ENCODE measurements at places on chromosomes 7 and 10.

- DNase-seq: no peak
Observed at GRCh38 chr10:133617196-133617595, 9.4 kb downstream of the FRG2B start.

GRCh38 chr10:73865459-73866442 lies 8.6 kb downstream of the CAMK2G start:
- DNase-seq: no peak

GRCh38 chr7:38306171-38306570 lies 32.7 kb upstream of the TARP start:
- no peak for DNase-seq

DNA sequence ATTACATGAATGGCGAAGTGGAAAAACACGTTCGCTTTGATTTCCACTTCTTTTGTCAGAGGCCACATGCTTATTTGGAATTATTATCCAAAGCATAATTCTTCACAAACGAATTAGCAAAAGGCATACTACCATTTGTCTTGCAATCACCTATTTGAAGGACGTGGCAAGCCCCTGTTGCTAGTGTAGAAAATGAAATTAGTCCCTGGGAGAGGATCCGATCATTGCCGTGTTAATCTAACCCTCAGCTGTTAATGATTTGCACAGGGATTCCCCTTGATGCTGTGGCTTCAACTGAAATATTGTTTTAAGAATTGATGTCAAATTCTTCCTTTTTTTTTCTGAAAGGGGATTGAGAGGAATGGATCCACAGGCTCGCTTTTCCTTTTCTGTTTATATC lies 4.6 kb downstream of the AGMO start:
- no peak for DNase-seq

- DNase-seq: no peak
Observed at GRCh38 chr10:78471326-78471722, 437.7 kb downstream of the RPS24 start.

DNA sequence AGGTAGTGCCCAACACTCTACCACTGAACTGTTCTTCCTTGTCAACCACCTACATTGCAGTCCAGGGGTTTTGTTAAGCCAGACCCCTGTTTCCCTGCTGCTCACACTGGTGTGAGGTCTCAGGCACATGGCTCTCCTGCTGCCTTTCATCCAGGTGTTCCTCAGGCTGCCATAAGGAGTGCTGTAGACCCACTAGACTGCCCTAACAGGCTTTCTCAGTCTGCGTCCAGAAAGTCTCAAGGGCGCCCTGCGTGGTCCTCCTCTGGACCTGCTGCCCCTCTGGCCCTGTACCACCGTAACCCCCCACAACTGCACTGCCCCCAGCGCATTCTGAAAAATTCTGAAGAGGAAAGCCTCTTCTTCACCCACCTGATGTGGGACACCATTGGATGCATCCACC lies 225.7 kb upstream of the ANKRD30A start:
- no peak for DNase-seq

DNA sequence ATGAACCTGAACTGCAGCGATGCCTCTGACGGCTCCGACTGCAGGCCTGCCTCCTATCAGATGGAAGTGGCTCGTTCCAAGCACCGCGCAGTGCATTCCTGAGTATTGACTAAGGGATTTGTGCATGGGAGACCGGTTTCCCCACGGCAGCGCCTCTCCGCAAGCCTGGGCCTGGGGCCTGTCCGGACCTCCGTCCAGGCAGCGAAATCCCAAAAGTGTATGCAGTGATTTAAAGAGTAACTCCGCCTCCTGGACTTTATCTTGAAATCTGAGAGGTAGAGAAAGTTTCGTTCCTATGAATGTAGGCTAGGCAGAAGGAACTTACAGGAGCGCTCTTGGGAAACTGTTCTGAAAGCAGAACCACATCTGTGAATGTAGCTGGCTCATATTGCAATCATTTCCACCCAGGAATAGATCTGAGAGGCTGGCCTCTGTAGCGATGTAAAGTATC lies 106.2 kb upstream of the CELF2 start:
- no peak for DNase-seq

DNA sequence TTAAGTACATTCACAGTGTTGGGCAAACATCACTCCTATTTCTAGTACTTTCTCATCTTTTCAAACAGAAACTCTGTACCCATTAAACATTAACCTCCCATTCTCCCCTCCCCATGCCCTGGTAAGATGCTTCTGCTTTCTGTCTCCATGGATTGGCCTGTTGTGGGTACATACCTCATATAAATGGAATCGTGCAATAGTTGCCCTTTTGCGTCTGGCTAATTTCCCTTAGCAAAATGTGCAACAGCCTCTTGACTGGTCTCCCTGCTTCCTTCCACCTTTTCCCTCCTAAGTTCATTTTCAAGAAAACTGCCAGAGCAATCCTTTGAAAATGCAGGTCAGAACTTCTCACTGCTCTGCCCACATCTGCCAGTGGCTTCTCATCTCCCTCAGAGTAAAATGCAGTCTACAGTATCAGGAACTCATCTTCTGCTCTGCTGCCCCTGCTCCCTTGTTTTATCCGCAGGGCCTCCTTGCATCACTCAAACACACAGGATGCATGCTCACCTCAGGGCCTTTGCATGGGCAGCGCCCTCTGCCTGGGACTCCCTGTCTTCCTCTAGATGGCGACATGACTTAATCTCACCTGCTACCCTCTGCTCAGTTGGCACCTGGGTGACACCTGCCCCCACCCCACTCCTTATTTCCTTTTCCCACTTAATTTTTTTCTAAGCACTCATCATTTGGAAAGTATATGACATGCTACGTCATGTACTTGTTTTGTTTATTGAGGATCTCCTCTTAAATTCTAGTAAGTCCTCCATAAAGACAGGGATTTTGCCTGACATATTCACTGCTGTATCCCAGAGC lies 44.3 kb upstream of the ECHDC3 start:
- no peak for DNase-seq

GRCh38 chr10:15531927-15532722 lies 161.0 kb upstream of the FAM171A1 start:
- DNase-seq: no peak

DNA sequence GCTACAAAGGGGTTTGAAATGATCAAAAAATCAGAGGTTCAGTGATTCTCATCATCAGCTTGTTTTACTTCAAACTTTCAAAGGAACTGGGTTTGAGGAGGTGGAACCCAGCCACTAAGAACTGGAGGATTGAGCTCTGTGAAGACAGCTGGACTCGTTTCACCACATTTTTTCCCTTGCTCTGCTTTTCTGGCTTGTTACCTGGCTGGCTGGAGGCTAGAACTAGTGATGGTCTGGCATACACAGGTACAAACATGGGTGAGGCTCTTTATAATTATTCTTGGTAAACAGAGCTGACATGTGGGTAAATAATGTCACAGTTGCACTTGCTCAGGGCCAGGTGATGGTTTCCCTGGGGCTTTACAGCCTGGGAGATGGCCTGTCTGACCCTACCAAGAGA lies 352.5 kb downstream of the FGFR2 start:
- no peak for DNase-seq

GRCh38 chr7:51786284-51786683 lies 469.7 kb upstream of the COBL start:
- no peak for DNase-seq

- no peak for DNase-seq
Observed at GRCh38 chr7:78323118-78323517, 524.5 kb downstream of the PHTF2 start.

DNA sequence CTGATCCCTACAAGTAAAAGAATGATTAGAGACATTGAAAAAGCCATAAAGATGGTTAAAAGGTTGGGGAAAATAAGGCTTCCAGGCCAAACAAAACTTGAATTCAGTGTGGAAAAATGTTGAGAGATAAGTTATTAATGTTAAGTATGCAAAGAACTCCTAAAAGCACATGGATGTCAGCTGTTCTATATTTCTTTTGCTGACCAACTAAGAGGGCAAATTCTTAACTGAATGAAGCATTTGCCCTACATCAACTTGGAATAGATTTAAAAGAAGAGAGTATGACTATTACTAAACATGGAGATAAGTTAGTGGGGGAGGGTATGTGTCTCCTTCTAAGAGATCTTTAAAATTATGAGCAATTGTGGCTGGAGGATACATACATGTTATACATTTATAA lies 124.8 kb downstream of the KIAA1217 start:
- no peak for DNase-seq

DNA sequence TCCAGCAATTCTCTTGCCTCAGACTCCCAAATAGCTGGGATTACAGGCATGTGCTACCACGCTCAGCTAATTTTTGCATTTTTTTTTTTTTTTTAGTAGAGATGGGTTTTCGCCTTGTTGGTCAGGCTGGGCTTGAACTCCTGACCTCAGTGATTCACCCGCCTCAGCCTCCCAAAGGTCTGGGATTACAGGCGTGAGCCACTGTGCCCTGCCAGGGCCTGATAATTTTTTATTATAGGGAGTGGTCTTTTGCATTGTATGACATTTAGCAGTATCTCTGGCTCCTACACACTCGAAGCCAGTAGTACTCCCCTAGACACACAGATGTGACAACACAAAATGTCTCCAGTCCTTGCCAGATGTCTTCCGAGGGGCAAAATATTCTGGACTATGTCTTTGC lies 124.0 kb downstream of the DKK1 start:
- DNase-seq: no peak

DNA sequence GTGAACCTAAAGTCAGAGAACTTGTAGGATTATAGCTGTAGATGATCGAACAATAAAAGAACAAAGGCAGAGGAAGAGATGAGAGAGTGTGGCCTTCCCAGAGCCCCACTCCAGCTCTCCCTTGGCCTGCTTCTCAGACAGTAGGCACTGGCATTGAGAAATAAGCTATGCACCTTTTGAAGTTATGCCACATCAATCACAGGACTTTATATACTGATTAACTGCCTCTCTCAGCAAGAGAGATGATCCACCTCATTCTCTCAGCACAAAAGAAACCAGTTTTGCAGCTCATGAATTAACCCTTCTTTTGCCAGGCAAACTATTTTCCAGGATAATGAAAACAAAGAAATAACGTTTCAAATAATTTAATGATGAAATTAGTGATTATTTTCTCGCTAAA lies 22.0 kb upstream of the CTTNBP2 start:
- DNase-seq: no peak

GRCh38 chr7:155722118-155722517 lies 77.7 kb downstream of the RBM33 start:
- no peak for DNase-seq

- no peak for DNase-seq
Observed at GRCh38 chr10:29160150-29160617, 128.7 kb upstream of the LYZL1 start.

DNA sequence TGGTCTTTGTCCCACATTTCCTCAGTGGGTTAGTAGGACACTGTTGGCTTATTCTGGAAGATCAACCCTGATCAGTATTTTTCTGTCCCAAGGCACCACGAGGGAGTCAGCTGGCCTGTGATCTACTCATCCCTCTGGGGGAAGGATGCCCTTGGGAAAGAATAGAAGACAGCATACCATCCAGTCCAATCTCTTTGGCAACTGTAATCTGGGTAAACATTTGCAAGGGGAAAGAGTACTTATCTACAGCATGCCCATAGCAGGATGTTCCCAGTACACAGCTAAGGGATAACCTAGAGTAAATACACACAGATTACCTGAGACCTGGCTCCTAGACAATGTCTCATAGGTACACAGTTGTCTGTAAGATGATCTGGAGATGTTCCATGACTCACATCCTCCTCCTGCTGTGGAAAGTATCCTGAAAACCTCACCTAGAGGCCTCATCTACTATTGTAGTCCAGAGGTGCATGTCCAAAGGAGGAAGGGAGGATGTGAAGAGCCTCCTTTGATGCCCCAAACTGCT lies 134.3 kb upstream of the VWC2 start:
- no peak for DNase-seq

DNA sequence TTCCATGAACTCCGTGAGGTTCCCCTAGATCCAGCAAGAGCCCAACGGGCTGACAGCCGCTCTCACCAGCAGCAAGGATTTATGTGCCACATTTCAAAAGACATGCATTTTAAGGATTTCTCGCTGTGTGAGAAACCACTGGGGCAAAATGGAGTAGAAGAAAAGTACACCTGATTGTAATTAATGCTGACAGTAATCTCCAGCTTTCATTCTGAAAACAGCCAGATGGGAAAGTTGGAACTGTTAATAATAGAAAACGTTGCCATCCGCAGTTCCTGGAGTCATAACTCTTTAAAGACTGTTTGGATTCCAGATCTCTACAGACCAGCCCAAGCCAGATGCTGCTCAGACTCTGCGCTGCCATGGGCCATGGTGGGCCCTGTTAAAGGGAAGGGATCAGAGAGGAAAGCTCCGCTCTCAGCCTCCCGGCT lies 216.9 kb upstream of the GLI3 start:
- no peak for DNase-seq

GRCh38 chr7:158955932-158956804 lies 99.8 kb downstream of the DYNC2I1 start:
- no peak for DNase-seq

DNA sequence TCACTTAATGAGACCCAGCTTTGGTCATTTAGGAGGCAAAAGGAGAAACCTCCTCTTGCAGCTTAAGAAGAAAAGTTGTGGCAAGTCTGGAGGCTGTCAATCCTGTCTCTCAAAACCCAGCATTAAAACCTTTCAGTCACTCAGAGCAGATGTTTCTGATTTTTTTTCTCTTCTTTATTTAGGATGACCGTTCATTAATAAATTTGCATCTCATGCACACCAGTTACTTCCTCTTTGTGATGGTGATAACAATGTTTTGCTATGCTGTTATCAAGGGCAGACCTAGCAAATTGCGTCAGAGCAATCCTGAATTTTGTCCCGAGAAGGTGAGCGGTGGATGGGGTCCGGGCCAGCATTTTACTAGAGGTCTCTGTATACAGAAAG lies 32.0 kb downstream of the TMEM248 start:
- DNase-seq: no peak

GRCh38 chr7:41732843-41733306 lies 30.0 kb upstream of the INHBA start:
- DNase-seq: no peak

DNA sequence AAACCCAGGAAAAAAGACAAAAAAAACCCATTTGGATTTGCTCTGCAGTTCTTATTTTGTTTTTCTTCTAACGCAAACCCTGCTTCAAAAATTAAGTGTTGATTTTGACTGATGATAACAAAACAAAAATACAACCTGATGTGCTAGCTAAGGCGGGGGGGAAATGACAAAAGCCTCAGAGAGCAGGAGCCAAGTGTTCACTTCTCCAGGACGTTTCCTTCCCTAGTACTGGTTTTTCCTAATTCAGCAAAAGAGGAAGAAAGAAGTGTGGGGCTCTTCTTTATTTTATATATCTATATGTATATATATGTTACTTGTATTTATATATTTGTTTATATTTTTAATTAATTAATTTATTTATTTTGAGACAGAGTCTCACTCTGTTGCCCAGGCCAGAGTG lies 28.0 kb downstream of the SNX10 start:
- no peak for DNase-seq

- no peak for DNase-seq
Observed at GRCh38 chr7:153005750-153006435, 246.3 kb downstream of the ACTR3B start.

DNA sequence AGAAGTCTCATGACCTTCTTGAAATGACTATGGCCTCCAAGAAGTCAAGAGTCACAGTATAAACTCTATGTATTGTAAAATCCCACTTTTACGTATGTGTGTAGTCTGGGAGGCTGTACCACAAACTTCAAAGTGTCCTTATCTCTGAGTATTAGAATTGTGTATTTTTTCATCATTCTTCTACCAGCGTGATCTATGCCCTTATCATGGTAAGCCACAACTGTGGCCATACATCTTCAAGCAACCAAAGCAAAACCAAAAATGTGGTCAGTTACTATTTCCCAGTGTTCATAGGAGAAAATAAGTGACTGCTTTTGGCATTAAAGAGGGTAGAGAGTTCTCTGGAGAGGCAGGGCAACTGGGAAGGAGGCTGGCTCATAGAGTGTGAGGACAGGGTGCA lies 42.8 kb downstream of the SPOCK2 start:
- DNase-seq: no peak

Data from hypothalamus (tissue), 51 donors.